Activated T-cell treated with anti-CD3 and anti-CD28 coated beads for 24 hours (primary cell): ENCODE measurements at places on chromosomes 1 and 21.

DNA sequence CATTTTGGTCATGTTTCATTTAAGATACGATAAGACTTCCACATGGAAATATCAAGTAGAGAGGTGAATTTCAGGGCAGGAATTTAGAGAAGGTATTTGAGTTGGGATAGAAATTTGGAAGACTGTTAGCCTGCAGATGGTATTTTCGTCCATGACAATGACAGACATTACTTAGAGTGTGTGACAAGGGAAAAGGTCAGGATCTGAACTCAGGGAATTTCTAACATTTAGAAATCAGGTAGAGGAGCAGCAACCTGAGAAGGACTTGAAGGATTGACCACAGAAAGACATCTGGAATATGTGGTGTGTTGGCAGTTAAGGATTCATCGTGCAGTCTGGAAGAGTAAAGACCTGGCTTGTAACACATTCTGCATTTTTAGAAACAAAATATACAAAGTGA, 57.9 kb downstream of the RABGAP1L start:
- no peak for DNase-seq

DNA sequence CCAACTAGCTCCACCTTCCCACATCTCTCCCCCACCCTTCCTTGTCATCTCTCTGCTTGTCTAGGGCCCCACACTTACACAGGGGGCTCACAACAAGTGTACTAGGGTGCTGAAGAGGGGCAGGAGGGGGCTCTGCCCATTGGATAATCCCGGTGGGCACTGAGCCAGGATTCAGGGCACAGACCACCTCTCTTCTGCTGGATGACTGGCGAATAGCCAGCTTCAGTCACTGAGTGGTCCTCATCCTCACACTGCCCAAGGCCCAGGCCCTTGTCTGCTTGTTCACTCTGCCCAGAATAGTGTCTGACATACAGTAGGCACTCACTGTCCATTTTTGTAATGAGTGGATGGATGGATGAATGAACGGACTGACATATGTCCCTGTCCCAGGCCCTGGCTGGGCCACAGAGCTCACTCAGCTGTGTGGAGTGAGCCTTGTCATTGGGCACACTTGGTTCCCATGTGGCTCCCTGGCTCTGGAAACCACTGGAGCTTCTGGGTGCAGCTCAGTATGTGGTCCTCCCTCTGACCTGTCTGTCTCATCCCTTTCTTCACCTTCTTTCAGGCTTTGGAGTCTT, 36.6 kb downstream of the FOXO6 start:
- no peak for DNase-seq

GRCh38 chr1:199173356-199173755, 534.5 kb downstream of the PTPRC start:
- no peak for DNase-seq

DNA sequence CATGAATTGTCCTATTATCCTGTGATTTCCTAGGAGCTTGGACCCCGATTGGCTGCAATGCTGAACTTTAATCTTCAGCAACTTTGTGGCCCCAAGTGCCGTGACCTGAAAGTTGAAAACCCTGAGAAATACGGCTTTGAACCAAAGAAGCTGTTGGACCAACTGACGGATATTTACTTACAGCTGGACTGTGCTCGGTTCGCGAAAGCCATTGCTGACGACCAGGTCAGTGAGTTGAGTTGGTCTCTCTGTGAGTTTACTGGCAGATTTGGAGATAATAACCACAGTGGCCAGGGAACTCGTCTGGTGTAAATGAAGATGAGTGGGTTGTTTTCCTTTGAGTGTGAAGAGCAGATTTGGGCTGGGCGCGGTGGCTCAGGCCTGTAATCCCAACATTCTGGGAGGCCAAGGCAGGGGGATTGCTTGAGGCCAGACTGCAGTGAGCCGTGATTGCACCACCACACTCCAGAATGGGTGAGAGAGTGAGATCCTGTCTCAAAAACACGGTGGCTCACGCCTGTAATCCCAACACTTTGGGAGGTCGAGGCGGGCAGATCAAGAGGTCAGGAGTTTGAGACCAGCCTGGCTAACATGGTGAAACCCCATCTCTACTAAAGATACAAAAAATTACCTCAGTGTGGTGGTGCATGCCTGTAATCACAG, 39.1 kb upstream of the KIF1B start:
- no peak for DNase-seq

DNA sequence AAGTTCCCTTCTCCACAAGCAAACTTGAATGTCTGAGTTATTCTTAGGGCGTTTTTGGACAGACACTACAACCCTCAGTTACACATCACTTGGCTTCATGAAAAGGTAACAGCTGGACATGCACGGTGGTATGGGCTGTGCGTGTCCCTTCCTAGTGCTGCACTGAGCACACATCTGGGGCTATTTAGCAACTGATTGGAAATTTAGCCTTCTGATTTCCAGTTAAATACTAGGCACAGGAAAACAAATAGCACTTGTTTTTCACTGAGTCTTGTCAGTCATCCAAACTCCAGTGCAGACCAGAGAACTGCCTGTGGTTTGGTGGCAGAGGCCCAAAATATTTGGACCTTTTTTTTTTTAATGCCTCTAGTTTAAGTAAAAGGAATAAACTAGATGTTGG, 134.7 kb downstream of the TGFBR3 start:
- DNase-seq, result no peak

- DNase-seq, result no peak
These were observed 14.3 kb downstream of the PROK1 start for GRCh38 chr1:110465038-110465813.

- no peak for DNase-seq
These were observed 297.8 kb downstream of the RRAGC start for GRCh38 chr1:38561725-38562124.

- DNase-seq, result no peak
These were observed 26.9 kb downstream of the ITPKB start for GRCh38 chr1:226711976-226712741.

GRCh38 chr1:46650491-46650890, 17.7 kb downstream of the ATPAF1 start:
- no peak for DNase-seq

DNA sequence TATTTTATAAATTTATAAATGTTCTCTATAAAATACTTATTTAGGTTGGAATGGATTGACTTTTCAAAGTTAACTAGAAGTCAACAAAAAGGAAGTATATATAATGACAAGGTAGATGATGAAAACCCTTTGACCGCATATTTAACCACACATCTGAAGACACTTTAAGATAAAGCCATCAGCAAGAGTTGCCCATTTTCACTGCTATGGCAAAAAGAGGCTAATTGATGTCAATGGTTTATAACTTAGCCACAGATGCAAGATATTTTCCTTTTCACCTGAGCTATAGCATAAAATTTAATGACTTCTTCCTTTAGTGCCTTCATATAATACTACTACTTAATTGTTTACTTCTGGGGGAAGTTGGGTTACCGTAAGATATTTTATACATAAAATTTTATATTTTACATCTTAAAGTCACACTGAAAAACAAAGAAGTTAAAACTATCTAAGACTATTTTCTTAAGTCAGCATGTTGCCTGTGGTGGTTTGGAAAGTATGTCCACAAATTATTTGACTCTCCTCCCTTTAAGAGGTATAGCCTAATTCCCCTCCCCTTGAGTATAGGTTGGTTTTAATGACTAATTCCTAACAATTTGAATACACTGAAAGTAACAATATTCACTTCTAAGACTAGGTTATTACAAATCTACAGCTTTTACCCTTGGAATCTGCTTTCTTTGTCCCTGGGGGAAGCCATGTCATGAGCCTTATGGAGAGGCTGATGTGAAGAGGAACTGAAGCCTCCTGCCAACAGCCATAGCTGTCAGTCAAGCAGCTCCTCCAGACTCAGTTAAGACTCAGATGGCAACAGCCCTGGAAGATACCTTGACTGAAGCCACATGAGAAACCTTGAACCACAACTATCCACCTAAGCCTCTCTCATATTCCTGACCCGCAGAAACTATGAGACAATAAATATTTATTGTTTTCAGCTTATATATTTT, 40.3 kb upstream of the LRRC8B start:
- DNase-seq, result no peak

GRCh38 chr1:13714851-13715250, 14.9 kb downstream of the PRDM2 start:
- DNase-seq, result no peak

DNA sequence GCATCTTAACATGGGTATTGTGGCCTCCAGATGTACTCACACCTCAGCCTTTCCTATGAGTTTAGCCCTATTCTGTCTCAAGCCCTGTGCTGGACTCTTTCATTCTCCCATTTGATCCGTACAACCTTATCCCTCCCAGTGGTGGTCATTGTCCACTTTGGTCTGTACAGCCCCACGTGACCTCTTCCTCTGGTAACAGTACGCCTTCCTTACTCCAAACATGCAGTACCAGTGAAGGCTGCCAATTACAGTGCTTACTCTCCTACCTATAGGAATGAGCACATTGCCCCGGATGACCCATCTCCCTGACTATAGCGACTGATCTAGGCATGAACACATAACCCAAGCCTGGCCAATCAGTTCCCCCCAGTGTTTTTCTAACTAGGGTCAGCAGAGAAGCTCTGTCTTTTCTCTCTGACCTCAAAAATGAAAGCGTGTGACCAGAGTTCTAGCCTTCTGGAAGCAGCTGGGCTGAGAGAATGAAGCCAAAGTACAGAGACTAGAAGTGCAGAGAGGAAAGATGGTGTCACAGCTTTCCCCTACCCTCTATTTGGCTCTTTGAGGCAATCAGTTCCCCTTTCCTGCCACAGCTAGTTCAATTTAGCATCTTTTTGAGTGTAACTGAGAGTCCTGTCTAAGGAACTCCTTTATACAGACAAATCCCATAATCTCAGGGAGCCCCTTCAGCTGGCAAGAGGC, 9.9 kb upstream of the QSOX1 start:
- DNase-seq, result no peak

- DNase-seq, result no peak
These were observed 43.0 kb upstream of the ADAMTS1 start for GRCh38 chr21:26888256-26888655.

GRCh38 chr1:106278716-106279115, 777.8 kb upstream of the PRMT6 start:
- no peak for DNase-seq

GRCh38 chr1:6475381-6476133, 9.6 kb upstream of the TNFRSF25 start:
- DNase-seq, result peak; percentile 58

DNA sequence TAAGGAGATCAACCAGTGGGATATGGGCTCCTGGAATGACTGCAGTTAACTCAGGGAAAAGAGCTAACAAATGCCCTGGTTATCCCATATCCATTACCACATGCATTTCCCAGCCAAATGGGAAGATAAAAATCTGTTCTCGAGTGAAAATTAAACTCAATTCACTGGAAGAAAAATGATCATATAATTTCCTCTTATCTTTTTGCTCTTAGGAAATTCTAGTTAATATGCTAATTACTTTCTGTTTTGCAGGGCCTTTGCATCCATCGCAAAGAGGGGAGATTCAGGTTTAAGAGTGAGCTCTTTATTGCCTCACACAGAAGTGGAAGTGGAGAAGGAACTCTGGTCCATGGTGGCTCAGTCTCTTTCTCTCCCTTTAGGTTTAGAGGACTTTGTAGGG, 3.9 kb upstream of the IL24 start:
- no peak for DNase-seq

DNA sequence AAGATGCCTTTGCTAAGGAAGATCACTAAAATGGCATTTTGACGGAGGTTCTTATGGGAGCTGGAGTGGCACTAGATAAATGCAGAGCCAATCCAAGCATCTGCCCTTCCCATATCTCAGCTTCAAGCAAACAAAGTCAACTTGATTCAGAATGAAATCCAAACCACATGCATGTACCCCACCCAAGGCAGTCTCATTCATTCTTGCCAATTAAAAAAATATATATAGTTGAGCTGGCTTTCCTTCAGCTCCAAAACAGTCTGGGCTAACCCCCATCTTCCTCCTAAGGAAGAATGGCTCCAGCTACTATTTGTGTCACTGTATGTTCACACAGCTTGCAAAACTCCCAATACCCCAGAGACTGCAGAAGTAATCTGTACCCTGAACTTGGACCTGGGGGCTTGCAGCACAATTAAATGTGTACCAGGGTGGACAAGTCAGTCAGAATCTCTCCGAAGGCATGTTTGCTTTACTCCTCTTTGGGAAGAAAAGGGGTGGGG, 35.4 kb downstream of the GPR3 start:
- DNase-seq, result no peak

GRCh38 chr1:10400013-10400412, 1.1 kb downstream of the PGD start:
- DNase-seq, result no peak

- no peak for DNase-seq
These were observed 33.6 kb upstream of the RAVER2 start for GRCh38 chr1:64711266-64711665.

GRCh38 chr21:45332415-45332814, 44.7 kb upstream of the POFUT2 start:
- DNase-seq, result no peak

DNA sequence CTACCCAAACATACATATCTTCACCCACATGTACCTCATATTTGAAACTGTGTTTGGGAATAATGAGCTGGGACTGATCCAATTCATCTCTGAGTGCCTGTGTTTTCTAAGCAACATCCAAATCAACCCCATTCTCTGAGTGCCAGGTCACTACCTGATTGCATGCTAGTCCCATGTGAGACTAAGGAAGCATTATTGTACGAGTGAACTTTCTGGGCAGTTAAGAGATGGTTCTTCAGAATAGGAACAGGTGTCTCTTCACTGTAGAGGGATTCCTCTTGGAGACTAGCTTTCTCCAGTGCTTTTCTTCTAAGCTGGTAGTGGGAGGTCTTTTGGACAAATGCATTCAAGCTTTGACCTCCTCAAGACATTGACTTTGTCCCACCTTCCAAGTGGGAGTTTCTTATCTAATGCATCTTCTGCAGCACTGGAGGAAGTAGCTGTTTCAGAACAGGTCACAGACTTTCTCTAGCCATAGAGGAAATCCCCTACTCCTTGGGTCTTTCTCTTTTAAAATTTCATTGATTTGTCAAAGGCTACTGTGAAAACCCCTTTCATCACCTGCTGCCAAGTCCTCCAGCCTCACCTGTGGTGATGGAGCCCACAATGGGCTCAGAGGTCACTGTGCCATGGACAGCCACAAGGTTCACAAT, 172.0 kb upstream of the KIAA0040 start:
- no peak for DNase-seq

- DNase-seq, result no peak
These were observed 46.7 kb upstream of the OSBPL9 start for GRCh38 chr1:51570063-51570710.

- no peak for DNase-seq
These were observed 150.0 kb upstream of the KCTD3 start for GRCh38 chr1:215417122-215417521.

- no peak for DNase-seq
These were observed 201.6 kb upstream of the PLXNA2 start for GRCh38 chr1:208445758-208446203.

GRCh38 chr1:15276691-15277446, 29.8 kb downstream of the FHAD1 start:
- DNase-seq, result no peak

- no peak for DNase-seq
These were observed 10.7 kb downstream of the EPHA2 start for GRCh38 chr1:16145030-16145661.
